ENCODE measurements at places on chromosomes 2 and 18.

DNA sequence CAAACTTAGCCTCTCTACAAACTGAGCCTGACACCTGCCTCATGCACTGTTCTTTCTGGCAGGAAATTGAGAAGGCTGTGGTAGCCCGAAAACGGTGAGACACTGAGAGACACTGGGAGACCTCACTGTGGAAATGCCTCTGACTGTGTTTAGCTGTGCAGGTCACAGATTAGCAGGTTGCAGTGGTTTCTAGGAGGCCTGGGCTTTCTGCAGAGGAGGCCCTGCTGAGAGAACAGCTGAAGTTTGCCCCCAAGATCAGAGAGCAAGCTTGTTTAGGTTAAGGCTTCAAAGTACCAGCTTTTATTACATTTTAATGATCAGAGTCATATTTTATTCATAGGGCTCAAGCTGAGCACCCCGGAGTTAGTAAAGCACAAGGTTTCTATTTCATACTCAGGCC is 68.7 kb upstream of the LYPD6 start:
- no peak for DNase-seq

- DNase-seq: no peak
These were observed 4.6 kb upstream of the LTBP1 start for GRCh38 chr2:32941944-32942690.

DNA sequence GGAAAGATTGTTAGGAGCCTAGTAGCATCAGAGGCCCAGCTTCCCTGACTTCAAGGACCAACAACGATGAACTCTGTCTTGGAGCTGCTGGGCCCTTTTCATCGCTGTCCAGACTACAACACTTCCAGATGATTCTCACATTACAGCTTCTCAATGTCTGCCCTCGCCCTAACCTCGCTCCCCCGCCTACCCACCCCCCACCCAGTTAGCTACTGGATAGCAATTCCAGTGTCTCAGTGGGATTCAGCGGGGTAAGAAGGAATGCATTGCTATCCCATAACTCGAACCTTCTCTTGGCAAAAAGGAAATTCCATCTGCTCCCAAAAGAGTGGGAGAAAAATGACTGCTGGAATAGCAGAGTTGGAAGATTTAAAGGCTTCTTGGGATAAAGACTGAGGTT is 65.0 kb downstream of the RPL37A start:
- DNase-seq: no peak

DNA sequence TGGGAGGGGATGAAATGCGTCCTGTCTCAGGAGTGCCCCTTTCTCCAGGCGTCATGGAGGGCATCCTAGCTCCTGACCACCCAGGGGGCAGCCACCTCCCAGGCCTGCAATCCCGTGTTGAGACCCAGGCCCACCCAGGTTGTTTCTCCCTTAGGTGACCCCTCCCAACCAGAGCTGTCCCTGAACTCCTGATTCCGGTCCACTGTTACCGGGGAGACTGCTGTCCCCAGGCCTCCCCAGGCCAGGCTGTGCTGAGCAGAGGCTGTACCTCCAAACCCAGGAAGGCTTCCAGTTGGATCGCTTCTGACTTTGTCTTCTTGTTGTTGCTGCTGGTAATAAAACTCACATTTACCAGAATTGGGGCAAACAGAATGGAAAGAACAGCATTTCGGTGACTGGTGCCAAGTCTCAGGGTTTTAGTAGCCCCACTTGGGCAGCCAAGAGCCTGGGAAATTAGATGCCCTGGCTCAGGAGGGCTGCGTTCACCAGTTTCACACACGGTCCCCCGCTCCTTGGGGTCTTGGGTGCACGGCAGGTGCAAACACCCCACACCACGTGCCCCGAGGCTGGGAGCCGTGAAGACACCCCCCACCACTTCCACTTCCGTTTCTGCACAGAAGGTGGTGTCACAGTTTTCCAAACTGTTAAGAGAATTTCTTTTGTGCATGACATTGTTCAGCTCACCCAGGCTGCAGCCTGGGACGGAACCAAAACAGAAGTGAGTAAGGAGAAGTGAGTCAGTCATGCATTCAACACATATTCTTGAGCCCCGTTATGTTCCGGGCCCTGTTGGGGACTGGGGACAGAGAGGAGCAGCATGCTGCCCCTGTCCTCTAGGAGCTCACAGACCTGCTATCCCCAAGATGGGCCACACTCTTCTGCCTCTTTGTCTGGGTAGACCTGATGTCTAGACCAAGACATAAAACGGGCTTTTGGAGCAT is 29.4 kb downstream of the ITM2C start:
- DNase-seq: no peak

DNA sequence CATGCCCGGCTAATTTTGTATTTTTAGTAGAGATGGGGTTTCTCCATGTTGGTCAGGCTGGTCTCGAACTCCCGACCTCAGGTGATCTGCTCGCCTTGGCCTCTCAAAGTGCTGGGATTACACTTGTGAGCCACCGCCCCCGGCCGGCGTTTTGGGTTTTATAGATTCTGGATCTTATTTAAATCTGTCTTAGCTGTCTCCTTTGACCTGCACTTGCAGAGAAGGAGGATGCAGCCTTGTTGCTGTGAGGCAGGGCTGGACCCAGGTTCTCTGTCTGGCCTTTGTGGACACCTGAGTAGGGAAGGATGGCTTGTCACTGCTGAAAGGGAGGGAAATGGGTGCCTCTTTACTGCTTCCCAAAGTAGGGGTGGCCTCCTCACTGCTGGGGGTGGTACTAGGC is 83.0 kb upstream of the HS6ST1 start:
- no peak for DNase-seq

GRCh38 chr2:240165034-240165433 is 24.6 kb upstream of the OTOS start:
- no peak for DNase-seq

DNA sequence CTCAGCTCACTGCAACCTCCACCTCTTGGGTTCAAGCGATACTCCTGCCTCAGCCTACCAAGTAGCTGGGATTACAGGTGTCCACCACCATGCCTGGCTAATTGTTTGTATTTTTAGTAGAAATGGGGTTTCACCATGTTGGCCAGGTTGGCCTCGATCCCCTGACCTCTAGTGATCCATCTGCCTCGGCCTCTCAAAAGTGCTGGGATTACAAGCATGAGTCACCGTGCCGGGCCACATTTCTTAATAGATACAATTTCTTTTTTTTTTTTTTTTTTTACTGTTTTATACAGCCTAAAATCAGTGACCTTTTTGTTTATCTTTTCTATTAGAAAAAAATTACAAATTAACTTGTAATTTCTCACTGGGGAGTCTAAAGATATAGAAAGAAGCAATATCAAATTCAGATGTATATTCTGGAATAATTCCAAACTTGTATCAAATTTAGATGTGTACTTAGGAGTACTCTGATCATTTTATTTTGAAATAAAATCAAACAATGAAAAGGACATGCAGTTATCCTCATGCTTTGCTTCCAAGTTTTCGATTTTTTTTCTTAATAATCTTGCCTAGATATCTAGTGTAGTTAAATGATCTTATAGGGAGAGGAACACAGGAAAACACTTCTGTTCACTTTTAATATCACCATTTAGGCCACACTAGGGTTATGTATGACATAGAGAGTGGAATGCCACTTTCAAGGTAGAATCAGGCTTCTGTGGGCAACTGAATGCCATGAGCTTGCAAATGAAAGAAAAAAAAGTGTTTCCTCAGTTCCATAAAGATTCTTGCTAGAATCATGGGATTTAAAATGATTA is 1089.3 kb downstream of the SUCLG1 start:
- DNase-seq: no peak

DNA sequence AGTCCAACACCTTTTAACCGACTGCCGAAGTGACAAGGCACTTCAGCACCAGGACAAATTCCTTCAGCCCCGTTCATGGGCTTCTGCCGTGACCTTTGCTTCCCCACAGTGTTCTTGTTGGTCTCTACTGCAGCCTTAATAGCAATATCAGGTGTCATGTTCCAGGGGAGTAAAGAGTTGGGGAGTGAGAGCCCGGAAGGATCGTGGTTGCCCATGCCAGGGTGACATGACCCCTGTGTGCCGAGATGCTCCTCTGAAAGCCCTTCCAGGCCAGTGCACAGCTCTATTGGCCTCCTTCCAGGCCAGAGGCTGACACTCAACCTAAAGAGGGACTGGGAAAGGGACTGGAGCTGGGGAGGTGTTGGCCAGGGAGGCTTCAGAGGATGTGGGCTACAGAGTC is 279.2 kb downstream of the CYRIA start:
- no peak for DNase-seq

GRCh38 chr2:240386326-240386725 is 49.1 kb upstream of the GPC1 start:
- DNase-seq: no peak

DNA sequence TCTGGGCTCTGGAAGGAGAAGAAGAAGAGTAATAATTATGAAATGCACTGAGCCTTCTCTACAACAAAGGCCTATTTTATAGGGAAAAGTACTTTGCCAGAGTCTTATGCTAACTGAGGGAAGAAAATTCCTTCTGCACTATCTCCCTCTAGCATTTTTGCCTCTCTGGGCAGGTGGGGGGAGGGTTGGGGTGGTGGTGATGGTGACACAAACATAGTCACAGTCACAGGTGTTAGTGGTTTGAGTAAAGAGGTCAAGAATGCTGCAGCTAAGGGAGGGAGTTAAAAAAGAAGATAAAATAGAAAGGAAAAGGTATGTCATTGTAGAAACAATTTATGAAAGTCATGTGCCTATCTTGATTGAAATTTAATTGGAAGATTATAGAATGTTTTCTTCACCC is 140.8 kb upstream of the COL3A1 start:
- no peak for DNase-seq

DNA sequence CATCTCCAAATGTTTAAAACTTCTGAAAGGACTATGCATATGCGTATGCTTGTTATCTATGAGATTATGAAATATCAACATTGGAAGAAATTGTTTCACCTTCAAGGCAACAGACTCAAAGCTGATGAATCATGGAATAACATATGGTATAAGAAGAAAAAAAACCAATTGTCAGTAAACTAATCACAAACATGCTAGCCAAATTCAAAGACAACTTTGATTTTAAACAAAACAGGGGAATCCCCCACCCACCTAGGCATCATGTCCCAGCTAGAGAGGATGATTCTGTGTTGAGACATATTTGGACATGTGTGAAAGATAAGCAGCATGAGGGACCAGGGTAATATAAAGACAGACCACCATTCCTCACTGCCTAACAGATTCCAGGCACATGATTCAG is 147.7 kb downstream of the WDPCP start:
- no peak for DNase-seq

DNA sequence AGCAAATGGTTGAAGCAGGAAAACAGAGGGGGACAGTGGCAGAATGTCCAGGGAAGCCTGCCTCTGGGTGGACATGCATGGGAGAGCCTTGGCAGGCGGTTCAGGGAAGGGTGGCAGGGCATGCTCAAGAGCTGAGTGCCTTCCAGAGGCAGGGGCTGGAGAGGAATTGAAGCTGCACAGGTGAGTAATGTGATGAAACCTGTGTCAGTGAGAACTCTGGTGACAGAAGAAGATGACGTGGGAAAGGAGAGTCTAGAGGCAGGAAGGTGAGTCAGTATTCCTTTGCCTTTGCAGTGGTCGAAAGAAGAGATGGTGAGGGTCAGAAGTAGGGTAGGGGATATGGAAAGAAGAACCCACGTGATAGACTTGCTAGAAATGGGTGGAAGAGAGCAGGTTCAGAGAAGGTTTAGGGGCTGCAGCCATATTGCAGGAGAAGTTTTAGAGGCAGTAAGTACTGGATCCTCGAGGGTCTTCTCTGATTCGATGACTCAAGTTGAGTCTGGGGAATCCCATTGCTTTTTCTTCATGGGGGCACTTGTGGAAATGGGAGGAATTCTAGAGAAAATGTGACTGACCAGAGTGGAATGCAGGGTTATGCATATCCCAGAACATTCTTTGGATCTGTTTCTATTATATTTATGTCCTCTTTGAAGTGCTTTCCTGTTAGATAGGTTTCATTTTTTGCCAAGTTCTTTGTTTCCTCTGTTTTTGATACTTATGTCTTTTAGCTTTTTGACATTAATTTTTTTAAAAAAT is 37.4 kb downstream of the TMEM87B start:
- no peak for DNase-seq

All from NCI-H524 (cell line).